ENCODE measurements at places on chromosomes 16 and 17. TPM values are rescaled to one million over a fixed set of nuclear protein-coding genes. Genes with fewer than 3 reads are reported as not detected.

The STAT5A gene
- total RNA-seq: 26.7 TPM

The FSCN2 gene
- 1.2 TPM for total RNA-seq

The RNF43 gene
- total RNA-seq: 4.7 TPM

The ORC6 gene
- total RNA-seq: 33.5 TPM

GRCh38 chr17:73650140-73650539 lies 5.9 kb upstream of the SDK2 start:
- H3K4me1 ChIP-seq: no peaks in the 10 kb centered on the region
- no peak for DNase-seq
- H3K27ac ChIP-seq: no peak overlapping the region

DNA sequence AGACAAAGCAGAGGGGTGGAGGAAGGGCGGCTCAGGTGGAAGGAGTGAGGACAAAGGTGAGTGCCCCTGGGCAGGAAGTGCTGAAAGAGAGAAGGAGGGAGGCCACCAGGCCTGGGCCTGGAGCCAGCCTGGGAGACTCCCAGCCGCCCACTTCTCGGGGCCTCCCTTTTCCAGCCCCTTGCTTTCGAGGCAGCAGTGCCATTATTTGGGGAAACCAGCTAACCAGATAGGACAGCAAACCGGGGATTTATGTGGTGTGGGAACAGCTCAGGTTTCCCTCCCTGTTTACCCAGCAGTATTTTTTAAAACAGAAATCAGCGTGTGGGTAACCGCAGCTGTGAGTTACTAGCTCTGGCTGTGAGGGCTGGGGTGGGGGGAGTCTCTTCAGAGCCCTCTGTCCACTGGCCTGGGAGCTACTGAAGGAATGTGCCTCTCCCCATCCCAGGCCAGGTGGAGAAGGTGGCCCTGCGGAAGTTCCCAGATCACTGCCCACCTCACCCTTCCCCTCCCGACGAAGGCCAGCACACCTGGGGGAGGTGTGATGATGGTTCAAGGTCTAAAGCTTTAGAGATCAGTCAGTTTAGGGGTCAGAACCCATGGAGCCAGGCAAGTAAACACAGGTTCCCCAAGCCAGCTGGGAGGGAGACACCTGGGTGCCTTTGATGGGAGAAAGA lies 8.4 kb upstream of the MEOX1 start:
- H3K4me3 ChIP-seq: no peak overlapping the region
- no peaks in the 10 kb centered on the region for H3K36me3 ChIP-seq
- no peak for DNase-seq
- H3K4me1 ChIP-seq: peaks cover 15% of the 10 kb centered on the region

DNA sequence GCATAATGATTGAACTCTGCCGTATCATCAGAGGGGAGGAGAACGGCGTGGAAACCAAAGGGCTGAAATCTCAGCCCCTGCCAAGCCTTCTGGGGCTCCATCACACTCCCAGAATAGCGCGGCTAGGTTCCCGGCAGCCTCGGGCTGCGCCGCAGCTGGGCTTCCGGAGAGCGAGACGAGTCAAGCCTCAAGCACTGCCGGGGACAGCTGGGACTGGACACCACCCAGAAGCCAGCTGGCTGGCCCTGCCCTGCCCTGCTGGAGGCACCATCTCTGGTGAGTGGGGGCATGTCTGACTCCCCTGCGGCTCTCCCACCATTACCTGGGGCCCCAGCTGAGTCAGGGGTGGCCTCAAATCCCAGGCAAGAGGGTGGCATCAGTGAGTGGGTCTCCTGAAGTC lies 7.2 kb upstream of the GPRC5C start:
- H3K4me3 ChIP-seq: no peak overlapping the region
- H3K27ac ChIP-seq: no peak overlapping the region
- no peak for DNase-seq

- H3K4me3 ChIP-seq: no peak overlapping the region
- no peaks in the 10 kb centered on the region for H3K4me1 ChIP-seq
- no peaks in the 10 kb centered on the region for H3K27me3 ChIP-seq
- no peaks in the 10 kb centered on the region for H3K36me3 ChIP-seq
- H3K27ac ChIP-seq: no peak overlapping the region
These were observed 17.5 kb upstream of the CCL22 start for GRCh38 chr16:57341062-57341440.

DNA sequence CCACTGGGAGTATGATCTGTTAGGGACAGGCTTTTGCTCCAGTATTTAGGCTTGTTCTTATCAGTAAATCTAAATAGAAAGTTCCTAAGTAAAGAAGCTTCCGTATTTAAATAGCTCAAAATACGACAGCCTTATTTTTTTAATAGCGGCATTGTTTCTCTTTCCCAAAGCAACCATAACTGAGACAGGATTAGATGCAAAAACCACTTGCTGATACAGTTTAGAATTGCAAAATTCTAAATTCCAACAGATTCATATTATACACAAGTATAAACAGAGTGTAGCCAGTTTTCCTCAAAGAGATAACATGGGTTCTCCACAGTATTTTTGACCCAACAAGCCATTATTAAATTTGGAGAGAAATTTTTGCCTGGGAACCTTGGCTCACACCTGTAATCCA lies 276.7 kb downstream of the FTO start:
- no peaks in the 10 kb centered on the region for H3K36me3 ChIP-seq
- H3K27me3 ChIP-seq: no peaks in the 10 kb centered on the region
- no peak overlapping the region for H3K4me3 ChIP-seq
- DNase-seq: no peak

DNA sequence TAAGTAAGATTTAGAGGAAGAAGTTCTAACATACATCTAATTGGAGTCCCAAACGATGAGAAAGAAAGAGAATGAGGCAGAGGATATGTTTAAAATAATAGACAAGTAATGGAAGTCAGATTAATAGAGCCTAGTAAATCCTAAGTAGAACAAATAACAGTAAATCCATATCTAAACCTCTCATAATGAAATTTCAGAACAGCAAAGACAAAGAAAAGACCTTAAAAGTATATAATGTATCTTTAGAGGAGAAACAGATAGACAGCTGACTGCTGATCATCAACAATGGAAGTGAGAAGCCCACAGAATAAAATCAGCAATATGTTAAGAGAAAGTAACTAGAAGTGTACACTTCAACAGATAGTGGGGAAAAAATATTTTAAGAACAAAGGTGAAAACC lies 536.2 kb upstream of the ZFHX3 start:
- no peak overlapping the region for H3K27ac ChIP-seq
- H3K4me1 ChIP-seq: no peaks in the 10 kb centered on the region
- H3K4me3 ChIP-seq: no peak overlapping the region
- H3K27me3 ChIP-seq: no peaks in the 10 kb centered on the region

- H3K4me3 ChIP-seq: no peak overlapping the region
- H3K27me3 ChIP-seq: no peaks in the 10 kb centered on the region
- no peaks in the 10 kb centered on the region for H3K4me1 ChIP-seq
- H3K36me3 ChIP-seq: no peaks in the 10 kb centered on the region
These were observed 7.4 kb upstream of the CIAO3 start for GRCh38 chr16:747978-748746.

- DNase-seq: no peak
- H3K4me1 ChIP-seq: no peaks in the 10 kb centered on the region
- H3K27me3 ChIP-seq: 0 out of 2 replicates have a peak, but pooled peaks cover 4% of the 10 kb centered on the region
- H3K4me3 ChIP-seq: no peak overlapping the region
- no peaks in the 10 kb centered on the region for H3K36me3 ChIP-seq
These were observed 55.9 kb downstream of the SDK2 start for GRCh38 chr17:73588301-73588846.

GRCh38 chr17:42061646-42062487 lies 11.5 kb upstream of the C17orf113 start:
- H3K36me3 ChIP-seq: no peaks in the 10 kb centered on the region
- no peak for DNase-seq
- H3K4me1 ChIP-seq: peaks cover 6% of the 10 kb centered on the region
- no peaks in the 10 kb centered on the region for H3K27me3 ChIP-seq
- H3K4me3 ChIP-seq: no peak overlapping the region
- H3K27ac ChIP-seq: 0 out of 2 replicates have a peak overlapping the region, but pooled peaks have one; percentile 12

GRCh38 chr16:52963855-52964242 lies 88.8 kb downstream of the CHD9NB start:
- no peaks in the 10 kb centered on the region for H3K27me3 ChIP-seq
- H3K4me1 ChIP-seq: no peaks in the 10 kb centered on the region
- no peak overlapping the region for H3K27ac ChIP-seq
- H3K4me3 ChIP-seq: no peak overlapping the region
- H3K36me3 ChIP-seq: no peaks in the 10 kb centered on the region

GRCh38 chr17:41777574-41778188 lies 8.8 kb downstream of the JUP start:
- H3K27ac ChIP-seq: peak overlapping the region; percentile 94
- no peaks in the 10 kb centered on the region for H3K36me3 ChIP-seq
- peak; percentile 69 for DNase-seq
- H3K4me3 ChIP-seq: 0 out of 2 replicates have a peak overlapping the region, but pooled peaks have one; percentile 1
- H3K27me3 ChIP-seq: no peaks in the 10 kb centered on the region

- H3K27ac ChIP-seq: no peak overlapping the region
- H3K36me3 ChIP-seq: no peaks in the 10 kb centered on the region
- H3K4me1 ChIP-seq: peaks cover 11% of the 10 kb centered on the region
- H3K27me3 ChIP-seq: no peaks in the 10 kb centered on the region
These were observed 11.4 kb upstream of the TCAP start for GRCh38 chr17:39653662-39654331.

DNA sequence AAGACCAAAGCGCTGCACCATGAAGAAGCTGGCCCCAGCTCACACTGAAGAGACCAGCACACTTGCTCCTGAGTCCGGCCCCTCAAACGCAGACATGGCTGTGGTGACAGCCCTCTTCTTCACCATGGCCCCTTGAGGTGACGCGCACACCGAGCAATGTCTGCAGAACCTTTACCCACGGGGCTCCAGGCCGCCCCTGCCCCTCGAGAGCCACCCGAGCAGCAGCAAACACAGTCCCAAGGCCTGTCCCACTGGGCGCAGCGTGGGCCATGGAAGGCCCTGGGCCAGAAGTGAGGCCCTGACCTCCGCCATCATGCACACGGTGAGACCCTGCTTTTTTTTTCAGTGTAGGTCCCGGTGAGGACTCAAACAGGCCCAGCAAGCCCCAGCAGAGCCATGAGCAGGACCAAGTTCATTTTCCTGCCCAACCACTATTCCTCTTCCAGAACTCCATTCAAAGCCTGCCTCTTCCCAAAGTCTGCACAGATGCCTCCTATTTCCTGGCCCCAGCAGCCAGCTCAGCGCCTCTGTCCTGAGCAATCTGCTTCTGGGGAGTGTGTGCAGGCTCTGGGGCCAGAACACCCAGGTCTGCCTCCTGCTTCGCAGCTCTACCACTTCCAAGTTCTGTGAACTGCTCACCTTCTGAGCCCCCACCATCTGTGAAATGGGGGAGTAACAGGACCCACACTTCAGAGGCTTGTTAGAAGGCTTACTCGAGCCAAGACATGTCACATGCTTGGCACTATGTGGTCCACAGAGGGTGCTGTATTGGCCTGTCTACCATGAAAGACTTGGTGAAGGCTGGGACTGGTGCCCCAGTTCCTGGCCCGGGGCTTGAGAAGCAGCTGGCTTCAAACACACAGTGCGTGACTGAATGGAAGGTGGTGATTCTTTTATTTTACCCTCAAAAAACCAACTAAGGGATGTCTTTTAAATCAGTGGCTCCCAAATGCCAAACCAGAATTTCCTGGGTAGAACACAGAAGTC lies 35.7 kb upstream of the GSG1L start:
- H3K36me3 ChIP-seq: peaks cover 9% of the 10 kb centered on the region
- no peak for DNase-seq
- H3K4me3 ChIP-seq: no peak overlapping the region
- H3K4me1 ChIP-seq: no peaks in the 10 kb centered on the region

- no peaks in the 10 kb centered on the region for H3K4me1 ChIP-seq
- H3K4me3 ChIP-seq: no peak overlapping the region
- H3K36me3 ChIP-seq: no peaks in the 10 kb centered on the region
- H3K27ac ChIP-seq: no peak overlapping the region
These were observed 53.0 kb upstream of the METRNL start for GRCh38 chr17:83026311-83026811.

GRCh38 chr16:23175651-23176050 lies 6.9 kb upstream of the SCNN1G start:
- H3K4me1 ChIP-seq: no peaks in the 10 kb centered on the region
- H3K4me3 ChIP-seq: no peak overlapping the region
- H3K27me3 ChIP-seq: peaks cover 5% of the 10 kb centered on the region
- no peaks in the 10 kb centered on the region for H3K36me3 ChIP-seq
- no peak for DNase-seq
- H3K27ac ChIP-seq: no peak overlapping the region

GRCh38 chr17:46742565-46743270 lies 75.8 kb downstream of the WNT3 start:
- H3K36me3 ChIP-seq: no peaks in the 10 kb centered on the region
- no peak overlapping the region for H3K4me3 ChIP-seq
- H3K4me1 ChIP-seq: no peaks in the 10 kb centered on the region
- peak; percentile 18 for DNase-seq
- no peak overlapping the region for H3K27ac ChIP-seq

DNA sequence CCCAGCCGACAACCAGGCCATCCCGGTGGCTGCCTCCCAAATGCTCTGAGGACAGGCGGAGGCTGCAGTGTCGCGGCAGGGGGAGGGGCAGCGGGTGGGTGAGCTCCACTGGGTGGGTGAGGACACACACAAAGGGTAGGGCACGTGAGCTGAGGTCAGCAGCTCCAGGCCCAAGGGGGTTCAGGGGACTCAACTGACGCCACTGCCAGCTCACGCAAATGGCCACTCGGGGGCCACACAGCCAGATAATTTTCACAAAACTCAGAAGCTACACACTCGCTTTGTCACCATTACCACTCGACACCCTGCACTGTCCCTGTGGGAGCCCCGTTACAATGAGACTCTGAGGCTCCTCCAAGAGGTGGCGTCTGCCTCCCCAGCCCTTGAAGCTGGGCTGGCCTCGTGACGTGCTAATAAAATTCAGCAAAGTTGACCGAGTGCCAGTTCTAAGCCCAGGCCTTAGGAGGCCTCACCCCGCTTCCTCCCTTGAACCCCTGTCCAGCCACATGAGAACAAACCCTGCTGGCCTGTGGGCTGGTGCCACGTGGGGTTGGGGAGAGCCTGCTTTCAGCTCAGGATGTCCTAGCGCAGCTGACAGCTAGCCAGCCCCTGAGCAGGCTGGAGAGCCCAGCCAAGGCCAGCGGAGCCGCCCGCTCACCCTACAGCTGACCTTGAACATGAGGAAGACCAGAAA lies 56.9 kb downstream of the RMI2 start:
- H3K27me3 ChIP-seq: no peaks in the 10 kb centered on the region
- H3K27ac ChIP-seq: no peak overlapping the region
- no peak for DNase-seq
- H3K36me3 ChIP-seq: no peaks in the 10 kb centered on the region
- H3K4me1 ChIP-seq: no peaks in the 10 kb centered on the region
- no peak overlapping the region for H3K4me3 ChIP-seq

GRCh38 chr16:56108724-56109123 lies 82.6 kb upstream of the GNAO1 start:
- H3K27ac ChIP-seq: no peak overlapping the region
- no peaks in the 10 kb centered on the region for H3K36me3 ChIP-seq
- H3K4me3 ChIP-seq: no peak overlapping the region
- no peaks in the 10 kb centered on the region for H3K27me3 ChIP-seq
